Left hindlimb (tissue), 1 donor: ENCODE measurements at places on chromosomes 7 and 10.
A peak's percentile ranks its signal among the peaks of the same experiment; 100 is the strongest.

GRCh38 chr10:89263531-89263930 lies 12.0 kb upstream of the LIPA start:
- no peak for DNase-seq

GRCh38 chr7:43085017-43085416 lies 27.4 kb upstream of the HECW1 start:
- no peak for DNase-seq

DNA sequence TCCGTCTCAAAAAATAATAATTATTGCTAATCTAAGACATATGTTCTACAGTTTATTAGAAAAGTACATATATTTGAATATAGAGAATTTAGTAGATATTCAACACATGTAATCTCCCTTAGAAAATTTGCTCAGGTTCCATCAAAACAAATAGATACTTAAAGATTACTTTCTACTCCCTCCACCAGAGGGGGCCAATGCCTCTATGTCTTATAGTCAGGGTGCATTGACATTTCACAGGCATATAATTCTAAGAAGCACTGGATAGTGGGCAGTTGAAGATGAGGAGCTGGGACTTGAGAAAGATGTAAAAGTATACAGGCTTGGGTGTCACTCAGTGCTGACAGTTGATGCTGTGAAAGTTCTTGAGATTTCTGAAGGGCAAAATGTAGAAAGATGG lies 301.6 kb upstream of the HPS1 start:
- DNase-seq: no peak

- DNase-seq: no peak
Measured at GRCh38 chr7:65434307-65434706, 60.7 kb downstream of the ZNF92 start.

DNA sequence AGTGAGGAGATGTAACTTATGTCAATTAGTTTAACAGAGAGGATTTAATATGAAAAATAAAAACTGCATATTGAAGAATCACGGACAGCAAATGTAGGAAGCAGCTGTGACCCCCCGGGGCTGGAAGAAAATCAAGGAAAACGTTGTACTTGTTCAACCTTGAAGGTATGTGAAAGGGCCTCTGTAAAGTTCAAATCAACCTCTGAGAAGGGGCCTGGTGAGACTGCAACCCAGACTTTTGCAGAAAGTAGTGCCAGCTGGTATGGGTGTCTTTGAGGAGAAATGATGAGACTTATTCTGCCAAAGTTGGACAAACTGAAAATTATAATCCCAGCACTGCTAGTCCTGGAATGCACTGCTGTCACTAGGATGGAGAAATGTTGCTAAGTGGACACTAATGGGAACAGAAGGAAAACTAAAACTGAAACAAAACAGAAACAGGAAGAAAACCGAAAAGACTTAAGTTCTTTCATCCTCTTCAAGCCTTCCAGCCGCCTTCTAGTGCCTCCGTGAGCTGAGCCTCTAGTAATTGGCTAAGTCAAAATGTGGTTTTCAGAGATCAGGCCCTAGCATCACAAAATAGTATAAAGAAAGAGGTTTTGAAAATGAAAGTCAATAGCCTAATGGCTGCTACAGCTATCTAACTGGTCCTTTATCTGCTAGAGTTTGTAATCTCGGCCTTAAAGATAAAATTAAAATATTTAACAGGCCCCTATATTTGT lies 253.7 kb upstream of the SORCS1 start:
- DNase-seq: no peak

- DNase-seq: no peak
Measured at GRCh38 chr7:82051601-82052000, 281.8 kb upstream of the HGF start.

GRCh38 chr7:47581804-47582763 lies at the start of gene TNS3:
TNS3 (minus strand) TSS chr7:47582111; CDS start chr7:47439636, 142,475 bp downstream.
- DNase-seq: peak; percentile 65

DNA sequence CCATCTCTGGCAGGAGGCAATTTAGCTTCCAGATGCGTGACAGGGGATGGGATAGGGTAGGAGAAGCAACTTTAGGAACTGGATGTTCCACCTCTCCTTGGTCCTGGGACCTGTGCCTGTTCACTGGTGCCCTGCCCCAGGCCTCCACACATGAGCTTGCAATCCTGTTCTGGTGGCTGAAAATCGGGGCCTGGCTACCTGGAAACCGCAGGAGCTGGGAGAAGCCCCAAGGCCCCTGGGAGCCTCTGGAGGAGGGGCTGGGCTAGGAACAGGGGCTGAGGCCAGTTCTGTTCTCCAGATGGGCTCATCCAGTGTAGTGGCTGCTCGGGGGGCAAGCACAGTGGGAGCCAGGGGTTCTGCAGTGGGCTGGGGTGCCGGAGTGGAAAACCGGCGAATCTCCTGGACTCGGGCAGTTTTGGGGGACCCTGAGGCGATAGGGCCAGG lies 5.3 kb upstream of the MYOZ1 start:
- no peak for DNase-seq

GRCh38 chr7:119842337-119842736 lies 430.6 kb upstream of the KCND2 start:
- no peak for DNase-seq

GRCh38 chr10:103828107-103828506 lies 27.3 kb downstream of the SH3PXD2A start:
- no peak for DNase-seq

- peak; percentile 8 for DNase-seq
Measured at GRCh38 chr10:132500781-132501415, 36.7 kb upstream of the INPP5A start.

GRCh38 chr7:79553811-79554555 lies 100.5 kb upstream of the MAGI2 start:
- DNase-seq: no peak

DNA sequence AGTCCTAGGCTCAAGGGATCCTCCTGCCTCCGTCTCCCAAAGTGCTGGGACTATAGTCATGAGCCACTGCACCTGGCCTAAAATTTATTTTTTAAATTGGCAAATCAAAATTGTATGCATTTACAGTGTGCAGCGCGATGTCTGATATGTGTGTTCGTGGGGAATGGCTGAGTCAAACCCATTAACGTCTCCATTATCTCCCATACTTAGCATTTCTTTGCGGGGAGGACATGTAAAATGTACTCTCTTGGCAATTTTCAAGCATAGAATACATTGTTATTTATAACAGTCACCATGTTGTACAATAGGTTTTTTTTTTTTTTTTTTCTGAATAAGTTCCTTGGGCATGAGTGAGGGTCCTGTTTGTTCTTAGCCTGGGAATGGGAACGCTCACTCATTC lies 3.8 kb downstream of the TMEM184A start:
- no peak for DNase-seq

DNA sequence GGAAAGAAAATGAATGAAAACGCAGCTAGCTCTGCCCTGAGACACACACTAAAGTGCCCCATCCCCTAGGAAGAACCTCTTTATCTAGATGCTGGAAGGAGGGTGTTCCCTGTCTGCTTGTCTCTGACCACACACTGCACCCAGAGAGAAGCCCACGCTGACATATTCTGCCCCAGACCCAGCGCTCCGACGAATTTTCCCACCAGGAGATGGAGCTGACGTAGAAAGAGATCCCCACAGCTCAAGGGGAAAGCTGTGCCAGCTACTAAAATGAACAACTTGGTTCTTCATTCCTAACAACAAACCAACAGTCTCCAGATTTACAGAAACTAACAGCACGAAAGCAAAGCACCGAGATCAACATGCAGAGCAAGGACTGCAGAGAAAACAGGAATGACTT lies 73.3 kb downstream of the KIAA1549 start:
- no peak for DNase-seq

DNA sequence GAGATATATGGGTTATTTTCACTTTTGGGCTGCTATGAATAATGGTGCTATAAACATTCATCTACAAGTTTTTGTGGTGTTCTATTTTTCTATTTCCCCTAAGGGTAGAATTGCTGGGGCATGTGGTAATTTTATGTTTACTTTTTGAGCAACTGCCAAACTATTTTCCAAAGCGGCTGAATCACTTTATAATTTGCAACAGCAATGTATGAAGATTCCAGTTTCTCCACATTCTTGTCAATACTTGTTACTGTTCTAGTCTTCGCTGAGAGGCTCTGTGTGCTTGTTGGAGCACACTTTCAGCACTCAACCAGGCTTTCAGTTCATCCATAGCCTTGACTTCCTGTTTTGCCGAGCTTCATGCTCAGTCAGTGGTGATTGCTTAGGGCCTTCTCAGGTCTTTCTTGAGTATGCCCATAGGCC lies 39.0 kb downstream of the ADK start:
- no peak for DNase-seq

DNA sequence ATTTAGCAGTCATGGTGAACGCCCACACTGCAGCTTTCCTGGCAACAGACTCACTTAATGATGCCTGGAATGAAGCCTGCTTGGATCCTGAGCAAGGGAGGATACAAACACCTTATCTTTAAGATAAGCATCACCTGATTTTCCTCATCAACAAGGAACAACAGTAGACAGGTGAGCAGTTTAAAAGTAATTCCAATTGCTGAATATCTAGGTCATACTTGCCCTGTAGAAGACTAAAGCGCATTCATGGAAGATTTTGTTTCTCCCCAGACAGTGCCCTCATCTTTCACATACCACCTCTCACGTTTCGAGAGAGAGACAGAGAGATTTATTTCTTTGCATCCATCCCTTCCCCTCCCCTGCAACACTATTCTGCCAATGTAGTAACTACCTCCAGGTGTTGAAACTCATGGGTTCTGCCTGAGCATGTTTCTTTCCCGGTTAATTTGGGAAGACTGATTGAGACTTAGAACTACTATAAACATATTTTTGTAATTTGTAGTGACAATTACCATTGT lies 660.7 kb downstream of the PARD3 start:
- no peak for DNase-seq

- DNase-seq: peak; percentile 15
Measured at GRCh38 chr7:128893251-128894100, 17.0 kb downstream of the KCP start.

GRCh38 chr7:118862740-118863139 lies 638.2 kb downstream of the ANKRD7 start:
- no peak for DNase-seq

GRCh38 chr10:59677253-59677831 lies 32.3 kb downstream of the SLC16A9 start:
- DNase-seq: no peak

DNA sequence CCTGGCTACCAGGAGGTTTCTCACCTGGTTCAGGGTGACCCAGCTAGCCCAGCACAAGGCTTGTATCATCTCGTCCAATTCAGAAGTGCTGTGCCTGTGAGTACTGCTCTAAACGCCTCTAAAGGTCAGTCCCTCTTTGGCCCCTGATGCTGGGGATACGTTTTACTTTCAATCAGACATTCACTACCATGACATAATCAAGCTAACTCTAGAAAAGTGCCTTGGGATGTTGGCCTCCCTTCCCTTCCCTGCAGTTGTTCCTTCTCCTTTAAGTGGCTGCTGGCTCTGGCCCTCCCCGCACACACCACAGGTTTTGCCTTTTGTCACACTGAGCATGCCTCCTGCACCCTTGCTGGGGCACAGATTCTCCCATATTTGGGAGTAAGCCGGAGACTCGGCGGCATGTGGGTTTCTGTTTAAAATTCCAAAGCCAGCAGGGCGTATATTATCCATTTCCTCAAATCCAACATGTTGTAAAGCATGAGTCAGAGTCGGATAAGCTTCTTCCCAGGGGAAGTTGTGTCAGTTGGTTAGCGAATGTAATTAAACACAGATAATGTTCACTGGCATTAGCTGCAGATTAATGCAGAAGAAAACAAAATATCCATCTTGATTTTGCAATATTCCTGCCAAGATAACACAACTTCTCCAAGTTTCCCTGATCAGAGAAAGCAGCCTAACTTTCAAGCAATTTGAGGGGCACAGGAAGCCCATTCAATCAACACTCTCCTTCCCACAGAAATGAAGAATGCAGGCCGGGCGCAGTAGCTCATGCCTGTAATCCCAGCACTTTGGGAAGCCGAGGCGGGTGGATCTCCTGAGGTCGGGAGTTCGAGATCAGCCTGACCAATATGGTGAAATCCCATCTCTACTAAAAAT lies 31.8 kb upstream of the VCL start:
- DNase-seq: peak; percentile 91

DNA sequence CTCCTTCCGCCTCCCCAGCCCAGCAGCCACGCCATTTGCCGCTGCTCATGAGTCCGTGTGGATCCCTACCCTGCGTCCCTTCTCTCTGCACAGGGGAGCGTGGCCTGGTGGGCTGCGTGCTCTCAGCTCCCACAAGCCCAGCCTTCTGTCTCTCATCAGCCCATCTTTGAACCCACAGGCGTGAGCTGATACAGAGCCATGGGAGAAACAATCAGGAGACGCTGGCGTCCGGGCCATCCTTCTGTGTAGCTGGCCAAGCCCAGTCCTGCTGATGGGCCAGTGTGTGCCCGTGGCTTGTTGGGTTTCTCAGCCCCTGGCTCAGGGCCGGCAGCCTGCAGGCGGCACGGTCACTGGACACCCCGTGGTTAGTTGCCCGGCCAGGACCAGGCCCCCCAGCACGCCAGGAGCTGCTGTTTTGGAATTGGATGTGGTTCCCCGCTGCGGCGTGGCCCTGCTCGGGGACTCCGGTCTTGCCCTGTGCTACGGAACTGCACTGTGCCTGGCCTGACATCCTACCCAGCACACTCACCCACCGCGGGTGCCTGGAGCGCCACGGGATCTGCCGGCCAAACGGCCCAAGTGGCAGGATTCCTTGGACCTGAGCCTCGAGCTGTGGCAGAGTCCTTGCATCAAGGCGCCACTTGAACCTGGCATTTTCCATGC lies 88.9 kb downstream of the ELFN1 start:
- no peak for DNase-seq

DNA sequence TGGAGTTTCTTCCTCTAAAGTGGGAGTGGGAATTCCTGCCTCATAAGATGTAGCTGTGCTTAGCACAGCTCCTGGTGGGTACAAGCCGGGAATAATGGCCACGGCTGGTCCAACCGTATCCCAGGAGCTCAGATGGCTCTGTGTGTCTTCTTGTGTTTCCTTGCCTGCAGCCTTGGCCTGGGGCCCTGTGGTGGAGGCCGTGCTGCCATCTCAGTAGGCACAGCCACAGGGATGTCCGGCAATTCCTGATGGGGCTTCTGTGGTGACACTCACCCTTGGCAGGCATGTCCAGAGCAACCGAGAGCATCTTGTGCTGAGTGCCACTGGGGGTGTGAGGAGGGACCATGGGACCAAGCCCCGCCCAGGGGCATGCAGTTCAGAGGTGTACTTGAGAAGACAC lies 50.0 kb upstream of the AQP1 start:
- DNase-seq: no peak

DNA sequence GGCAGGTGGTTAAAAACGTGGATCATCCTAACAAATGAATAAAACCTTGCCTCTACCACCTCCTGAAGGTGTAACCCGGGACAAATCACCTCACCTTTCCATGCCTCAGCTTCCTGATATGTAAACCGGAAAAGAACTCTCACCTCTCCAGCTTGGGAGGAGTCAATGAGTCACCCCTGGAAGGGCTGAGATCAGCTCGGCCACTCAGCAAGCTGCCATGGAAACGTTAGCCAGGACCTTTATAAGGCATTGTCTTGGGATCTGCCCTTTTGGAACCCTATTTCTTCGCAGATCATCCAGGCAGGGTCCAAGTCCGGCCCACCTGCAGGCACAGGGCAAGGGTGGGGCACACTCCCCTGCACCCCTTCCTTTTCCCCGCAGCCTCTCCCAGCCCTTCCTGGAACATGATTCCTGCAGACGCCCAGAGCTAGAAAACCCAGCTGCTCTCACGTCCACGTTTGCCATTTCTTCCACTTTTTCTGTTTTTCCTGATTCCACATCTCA lies 81.6 kb upstream of the PFKP start:
- no peak for DNase-seq

GRCh38 chr7:33581236-33581635 lies 324.1 kb upstream of the BMPER start:
- no peak for DNase-seq
